ENCODE measurements at places on chromosomes 7 and 10.
A peak's percentile ranks its signal among the peaks of the same experiment; 100 is the strongest.

DNA sequence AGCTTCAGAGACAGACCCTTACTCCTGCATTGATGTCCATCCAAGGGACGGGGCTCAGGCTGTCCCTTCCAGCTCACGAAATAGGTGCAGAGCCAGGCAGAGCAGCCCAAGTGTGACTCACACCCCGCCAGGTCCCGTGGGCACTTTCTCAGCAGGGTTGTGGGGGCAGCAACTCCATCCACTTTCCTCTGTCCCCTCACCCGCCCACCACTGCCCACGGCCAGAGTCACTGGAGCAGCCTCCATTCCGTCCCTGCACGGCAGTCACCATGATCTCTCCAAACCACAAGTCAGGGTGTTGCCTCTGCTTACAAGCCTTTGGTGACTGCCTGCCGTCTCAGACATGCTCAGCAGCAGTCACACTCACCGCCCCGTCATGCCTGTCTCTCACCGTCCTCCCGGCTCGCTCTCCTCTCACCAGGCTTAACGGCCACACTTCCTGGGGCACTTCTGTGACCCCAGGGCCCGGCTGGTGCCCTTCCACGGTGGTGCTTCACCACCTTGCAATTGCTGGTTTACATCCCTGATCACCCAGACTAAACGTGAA is 39.3 kb downstream of the CALML3 start:
- DNase-seq, result no peak

GRCh38 chr10:110405380-110405779 is 92.3 kb upstream of the DUSP5 start:
- DNase-seq, result no peak

- peak; percentile 50 for DNase-seq
These were observed 744 bp downstream of the FRAT2 start for GRCh38 chr10:97333601-97334369.

DNA sequence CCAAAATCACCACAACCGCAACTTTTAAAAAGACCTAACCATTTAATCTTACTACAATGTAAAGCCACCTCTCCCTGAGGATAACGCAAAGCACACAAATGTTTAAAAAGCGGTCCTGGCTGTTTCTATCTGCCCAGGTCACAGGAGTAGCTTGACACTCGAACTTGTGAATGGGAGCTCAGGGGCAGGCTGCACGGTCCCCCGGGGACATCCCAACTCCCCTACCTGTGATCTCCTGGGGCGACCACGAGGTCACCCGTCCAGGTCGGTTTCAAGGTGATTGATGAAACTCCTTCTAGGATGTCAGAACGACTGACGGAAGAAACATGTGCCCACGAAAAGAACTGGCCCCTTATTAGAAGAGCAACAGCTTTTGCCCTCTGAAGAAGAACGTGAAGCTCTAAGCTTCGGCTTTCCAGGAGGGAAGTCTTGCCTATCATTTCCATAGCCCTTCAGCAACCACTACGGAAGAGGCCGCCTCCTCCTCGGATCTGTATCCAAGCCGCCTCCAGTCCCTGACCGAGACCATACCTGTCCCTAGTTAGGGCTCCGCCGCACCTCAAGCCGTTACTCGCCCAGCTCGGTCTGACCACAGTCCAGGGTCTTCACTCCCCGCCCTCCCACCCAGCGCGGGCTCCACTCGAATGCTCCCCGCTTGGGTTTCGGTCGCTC is 459 bp downstream of the CYCS start:
- peak; percentile 23 for DNase-seq

- no peak for DNase-seq
These were observed 48.0 kb upstream of the ZNF365 start for GRCh38 chr10:62326176-62326575.

GRCh38 chr7:90797596-90797995 is 201.5 kb downstream of the CDK14 start:
- DNase-seq, result peak; percentile 39

GRCh38 chr10:74282848-74283210 is 131.8 kb downstream of the ADK start:
- DNase-seq, result peak; percentile 37

DNA sequence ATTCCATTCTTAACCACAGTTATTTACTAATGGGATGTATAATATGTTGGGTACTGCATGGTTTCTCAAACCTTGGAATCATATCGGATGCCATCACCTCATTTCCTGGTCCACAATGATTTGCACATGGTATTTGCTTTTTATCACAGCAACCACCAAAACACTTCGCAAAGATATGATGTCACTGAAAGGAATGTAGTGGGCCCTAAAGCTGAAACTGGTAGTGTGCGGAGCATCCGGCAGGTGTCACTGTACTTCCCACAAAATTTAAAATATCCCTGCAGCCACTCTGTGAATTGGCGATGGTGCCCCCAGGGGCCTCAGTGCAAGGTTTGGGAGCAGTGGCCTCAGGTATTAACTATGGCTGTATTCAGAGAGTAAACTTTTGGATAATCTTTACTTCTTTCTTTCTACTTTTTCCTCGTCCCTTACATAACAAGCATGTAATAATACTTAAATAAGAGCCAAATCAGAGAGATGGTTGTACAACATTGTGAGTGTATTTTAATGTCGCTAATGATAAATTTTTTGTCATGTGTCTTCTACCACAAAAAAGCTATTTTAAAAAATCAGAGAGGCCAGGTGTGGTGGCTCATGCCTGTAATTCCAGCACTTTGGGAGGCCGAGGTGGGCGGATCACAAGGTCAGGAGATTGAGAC is 66.2 kb downstream of the FAM241B start:
- DNase-seq, result peak; percentile 95

DNA sequence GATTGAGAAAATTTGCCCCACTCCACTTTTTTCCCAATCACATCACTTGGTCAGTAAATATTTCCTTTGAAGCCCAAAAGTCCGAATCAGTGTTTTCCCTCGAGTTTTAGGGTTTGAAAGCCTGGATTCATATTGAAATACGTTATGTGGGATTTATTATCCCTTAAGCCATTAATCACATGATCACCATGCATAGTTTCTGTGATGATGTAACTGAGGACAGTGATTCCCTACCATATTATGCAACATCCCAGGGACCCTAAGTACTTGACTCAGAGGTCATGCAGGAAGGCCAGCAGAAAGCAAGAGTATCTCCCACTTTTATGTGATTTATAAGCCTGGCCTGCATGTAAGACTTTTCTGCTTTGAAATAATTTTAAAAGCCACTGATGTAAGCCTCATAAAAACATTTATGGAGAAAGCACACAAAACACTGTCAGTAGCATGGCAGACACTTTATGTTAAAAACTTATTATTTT is 630.6 kb upstream of the ZWINT start:
- no peak for DNase-seq

DNA sequence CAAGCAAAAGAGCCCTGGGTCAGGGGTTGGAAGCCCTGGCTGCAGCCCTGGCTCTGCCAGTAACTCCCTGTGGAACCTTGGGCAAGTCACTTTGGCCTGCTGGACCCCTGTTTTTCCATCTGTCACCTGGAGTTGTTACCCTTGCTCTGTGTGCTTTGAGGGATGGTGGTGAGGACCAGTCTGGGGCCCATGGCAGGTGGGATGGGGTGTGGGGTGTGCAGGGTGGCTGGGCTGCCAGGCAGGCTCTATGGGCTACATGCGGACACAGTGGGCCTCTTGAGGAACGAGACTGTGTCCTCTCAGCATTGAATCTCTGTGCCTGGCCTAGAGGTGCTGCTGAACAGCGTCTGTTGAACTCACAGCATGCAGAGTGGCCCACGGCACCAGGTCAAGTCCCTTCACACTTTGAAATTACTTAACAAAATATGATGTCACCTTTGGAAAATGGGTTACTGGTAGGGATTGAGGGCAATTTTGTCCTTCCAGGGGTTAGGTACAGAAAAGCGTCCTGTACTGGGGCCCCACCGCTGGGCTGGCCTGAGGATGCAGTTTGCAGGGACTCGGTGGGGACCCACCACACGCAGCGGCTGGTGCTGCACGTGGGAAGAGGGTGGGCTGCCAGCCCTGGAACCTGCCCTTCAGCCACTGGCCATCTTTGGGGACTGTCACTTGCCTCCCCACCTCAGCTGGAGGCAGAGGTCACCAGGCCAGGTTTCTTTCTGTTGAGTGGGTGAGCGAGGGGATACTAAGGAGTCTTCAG is 45.3 kb downstream of the PRF1 start:
- no peak for DNase-seq

GRCh38 chr7:5625938-5626337 is 155.5 kb downstream of the RNF216 start:
- DNase-seq, result peak; percentile 99
